Breast epithelium (tissue), 4 donors: ENCODE measurements at places on chromosomes 1 and 21. TPM values are rescaled to one million over a fixed set of nuclear protein-coding genes. Genes with fewer than 3 reads are reported as not detected.

LENEP gene
- not detected for total RNA-seq

LCE1B gene
- not detected for total RNA-seq

CFHR5 gene
- not detected for total RNA-seq

KRTAP10-6 gene
- not detected for total RNA-seq

DNA sequence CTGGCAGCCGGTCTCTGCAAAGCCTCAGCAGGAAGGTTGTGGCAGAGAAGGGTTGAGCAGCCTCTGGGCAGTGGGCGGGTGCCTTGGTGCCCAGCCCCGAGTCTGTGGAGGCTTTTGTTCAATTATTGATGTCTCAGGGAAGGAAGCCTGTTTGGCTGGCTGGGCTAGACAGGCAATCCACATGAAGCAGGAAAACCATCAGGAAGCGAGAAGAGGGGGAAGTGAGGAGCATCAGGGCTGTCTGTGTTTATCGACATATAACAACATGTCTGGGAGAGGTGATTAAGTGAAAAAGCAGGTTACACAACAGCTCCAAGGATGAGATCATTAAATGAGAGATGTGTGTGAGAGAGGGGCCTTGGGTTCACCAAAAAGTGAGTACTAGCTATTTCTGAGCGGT, 105.4 kb downstream of the UBE2U start:
- DNase-seq: peak; percentile 70

- DNase-seq: no peak
These were observed 237.0 kb upstream of the SGIP1 start for GRCh38 chr1:66296951-66297350.
